Stimulated activated CD8-positive, alpha-beta memory T cell treated with anti-CD3 and anti-CD28 coated beads, Interleukin-4, amount 100 ng/mL, for 4 hours (primary cell): ENCODE measurements at places on chromosomes 13 and 19.

- no peak for DNase-seq
Measured at GRCh38 chr13:46975173-46975572, 78.3 kb upstream of the HTR2A start.

- DNase-seq: no peak
Measured at GRCh38 chr13:52454459-52454819, 839 bp upstream of the CKAP2 start.

DNA sequence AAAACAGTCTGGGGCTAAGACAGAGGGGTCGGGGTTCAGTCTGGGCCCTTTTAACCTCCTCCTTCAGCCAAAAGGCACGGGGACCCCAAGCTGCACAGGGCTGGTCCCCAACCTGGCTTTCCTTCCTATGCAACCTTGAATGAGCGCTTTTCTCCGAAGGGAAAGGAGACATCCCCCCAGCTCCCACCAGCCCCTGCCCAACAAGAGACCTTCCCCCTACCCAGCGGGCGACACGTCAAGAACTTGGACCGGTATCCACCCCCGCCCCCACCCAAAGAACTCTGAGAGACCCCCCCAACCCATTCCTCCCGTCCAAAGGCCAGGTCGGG lies 35.0 kb upstream of the NANOS3 start:
- no peak for DNase-seq

DNA sequence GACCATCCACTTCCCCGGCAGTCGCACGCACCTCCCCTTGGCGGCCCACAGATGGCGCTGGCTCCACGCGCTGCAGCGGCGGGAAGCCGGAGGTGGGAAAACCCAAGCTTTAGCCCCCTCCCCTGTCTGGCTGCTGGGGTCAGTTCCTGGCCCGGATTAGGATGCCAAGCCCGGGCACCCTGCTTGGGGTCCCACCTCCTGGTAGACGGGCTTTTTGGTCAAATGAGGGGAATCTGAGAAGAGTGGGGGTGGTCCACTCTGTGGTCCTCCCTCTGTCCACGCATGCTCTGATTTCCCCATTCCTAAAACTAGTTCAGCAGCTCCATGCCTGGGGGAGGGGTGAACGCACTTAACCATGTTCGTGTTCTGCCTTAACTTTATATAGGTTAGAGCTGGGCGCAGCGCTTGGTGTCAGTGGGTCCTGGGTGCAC lies 8.1 kb upstream of the ADGRE2 start:
- no peak for DNase-seq

GRCh38 chr13:112106478-112107141 lies 39.7 kb downstream of the SOX1 start:
- no peak for DNase-seq

GRCh38 chr19:18991468-18991867 lies 41.8 kb downstream of the SUGP2 start:
- DNase-seq: no peak

DNA sequence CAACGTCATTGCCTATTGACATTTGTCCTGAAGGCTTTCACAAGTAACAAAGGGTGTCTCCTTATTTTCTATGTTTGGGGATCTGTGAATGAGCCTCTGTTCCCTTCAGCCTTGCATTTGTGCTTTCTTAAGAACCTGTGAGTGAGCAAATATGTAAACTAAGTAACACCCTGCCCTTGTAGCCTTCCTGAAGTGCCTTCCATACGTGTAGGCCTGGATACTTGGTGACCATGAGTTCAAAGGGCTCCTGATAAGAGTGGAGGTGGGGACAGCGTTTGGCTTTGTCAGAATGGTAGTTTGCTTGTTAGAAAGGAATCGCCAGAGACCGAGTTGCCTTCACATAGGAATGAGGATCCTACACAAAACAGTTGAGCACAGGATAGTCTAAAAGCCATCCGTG lies 14.5 kb upstream of the CCDC97 start:
- DNase-seq: no peak

- DNase-seq: peak; percentile 75
Measured at GRCh38 chr19:45038931-45039893, at the start of gene CLASRP. Gene CLASRP (plus strand): TSS chr19:45039045. CDS start chr19:45040213, 1,168 bp downstream.

GRCh38 chr19:16957151-16957701 lies 68.4 kb downstream of the F2RL3 start:
- DNase-seq: no peak
